ENCODE measurements at places on chromosomes 6 and 20. TPM values are rescaled to one million over a fixed set of nuclear protein-coding genes. Genes with fewer than 3 reads are reported as not detected.

The CST5 gene
- not detected for polyA plus RNA-seq

The PROKR2 gene
- not detected for polyA plus RNA-seq

The GDAP1L1 gene
- polyA plus RNA-seq = 216 TPM

The SPATA25 gene
- 5.1 TPM for polyA plus RNA-seq

The CHMP4B gene
- 78.9 TPM for polyA plus RNA-seq

The LBP gene
- not detected for polyA plus RNA-seq

The SH3BGRL2 gene
- polyA plus RNA-seq = 22.7 TPM

The TRMT6 gene
- polyA plus RNA-seq = 19.1 TPM

The BPIFB4 gene
- polyA plus RNA-seq = not detected

The MUC22 gene
- not detected for polyA plus RNA-seq

The BPIFA1 gene
- polyA plus RNA-seq = not detected

The NKAIN2 gene
- polyA plus RNA-seq = 28.4 TPM

Measured in neural cell (in vitro differentiated cells).